Activated T-cell treated with anti-CD3 and anti-CD28 coated beads, Interleukin-2, amount 50 U/mL, for 4 hours (primary cell): ENCODE measurements at places on chromosomes 11 and 22. TPM values are rescaled to one million over a fixed set of nuclear protein-coding genes. Genes with fewer than 3 reads are reported as not detected.

- no peak for DNase-seq
These were observed 36.9 kb upstream of the BIRC3 start for GRCh38 chr11:102280245-102280833.

- DNase-seq: no peak
These were observed 65.8 kb upstream of the SEPTIN5 start for GRCh38 chr22:19648419-19648929.

- peak; percentile 40 for DNase-seq
These were observed 618 bp downstream of the MTA2 start for GRCh38 chr11:62601122-62601371.

Gene OR4D5
- not detected for total RNA-seq

Gene NPTXR
- 2.5 TPM for total RNA-seq

Gene OVOL1
- not detected for total RNA-seq

Gene SLC35C1
- 17.5 TPM for total RNA-seq

Gene C11orf65
- 0.92 TPM for total RNA-seq

Gene BRSK2
- 0.94 TPM for total RNA-seq

Gene CSRP3
- total RNA-seq: not detected

Gene UPK3A
- total RNA-seq: not detected

Gene ARHGAP20
- total RNA-seq: not detected
